NCI-H1694 treated with DMSO at 0.1 percent for 48 hours (cell line): ENCODE measurements at places on chromosomes 5 and 9.

GRCh38 chr9:13586587-13587374 lies 307.3 kb upstream of the MPDZ start:
- DNase-seq, result no peak

DNA sequence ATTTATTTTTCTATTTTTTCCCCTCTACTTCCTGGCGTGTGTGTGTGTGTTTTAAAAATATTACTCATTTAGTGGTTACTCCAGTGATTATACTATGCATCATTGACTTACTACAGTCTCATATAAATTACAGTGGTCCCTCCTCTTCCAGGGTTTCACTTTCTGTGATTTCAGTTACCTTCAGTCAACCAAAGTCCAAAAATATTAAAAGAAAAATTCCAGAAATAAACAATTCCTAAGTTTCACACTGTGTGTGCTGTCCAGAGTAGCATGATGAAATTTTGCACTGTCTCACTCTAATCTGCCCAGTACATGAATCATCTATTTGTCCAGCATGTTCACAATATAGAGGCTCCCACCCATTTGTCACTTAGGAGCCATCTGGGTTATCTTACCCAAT lies 47.4 kb upstream of the CCDC112 start:
- no peak for DNase-seq

DNA sequence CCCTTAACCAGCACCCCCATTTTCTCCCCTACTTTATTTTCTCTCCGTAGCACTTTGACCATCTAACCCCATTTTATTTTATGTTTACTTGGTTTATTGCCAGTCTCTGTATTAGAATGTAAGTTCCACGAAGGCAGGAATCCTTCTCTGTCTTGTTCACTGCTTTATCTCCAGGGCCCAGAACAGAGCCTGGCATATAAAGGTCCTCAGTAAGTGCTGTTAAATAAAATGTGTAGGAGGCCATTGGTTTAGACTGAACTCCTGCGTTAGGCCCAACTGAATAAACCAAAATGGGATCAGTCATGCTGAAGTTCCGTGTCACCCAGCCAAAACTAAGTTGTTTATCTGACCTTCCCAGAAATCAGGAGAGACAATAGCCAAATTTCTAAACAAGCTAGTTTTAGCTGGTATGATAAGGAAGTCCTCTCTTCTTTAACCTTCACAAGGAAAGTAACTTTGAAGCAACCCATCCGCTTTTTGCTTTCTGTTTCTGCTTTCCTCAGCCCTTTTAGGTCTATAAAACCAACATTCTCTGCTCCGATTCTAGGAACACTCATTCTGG lies 29.0 kb upstream of the CCNJL start:
- no peak for DNase-seq

DNA sequence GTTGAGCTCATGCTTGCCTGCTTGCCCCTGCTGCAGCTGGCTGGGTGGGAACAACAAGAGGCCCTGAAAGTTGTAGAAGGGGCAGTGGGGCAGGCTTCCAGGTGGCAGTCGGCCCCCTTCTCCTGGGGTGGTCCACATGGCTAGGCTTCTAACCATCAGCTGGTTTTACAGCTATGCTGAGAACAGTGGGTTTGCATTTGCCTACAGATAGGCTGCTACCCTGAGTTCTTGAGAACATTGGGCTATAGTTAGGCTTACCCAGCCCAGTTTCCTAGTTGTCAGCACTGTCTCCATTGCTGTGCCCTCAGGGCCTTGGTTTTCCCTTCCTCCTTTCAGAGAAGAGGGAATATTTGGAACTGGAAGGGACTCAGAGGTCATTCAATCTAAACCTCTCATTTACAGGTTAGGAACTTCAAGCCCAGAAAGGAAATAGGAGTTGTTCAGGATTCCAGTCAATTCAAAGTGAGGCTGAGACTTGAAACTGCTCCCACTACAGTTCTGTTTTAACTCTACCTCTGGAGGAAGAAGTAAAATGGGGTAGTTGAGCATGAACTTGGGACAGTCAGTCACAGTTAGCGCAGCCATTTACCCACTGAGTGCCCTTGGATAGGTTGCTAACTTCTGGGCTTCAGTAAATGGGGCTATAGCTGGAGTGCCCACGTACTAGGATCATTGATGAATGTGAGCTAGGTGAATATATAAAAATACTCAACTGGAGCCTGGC lies 11.5 kb downstream of the LARP1 start:
- DNase-seq, result no peak

DNA sequence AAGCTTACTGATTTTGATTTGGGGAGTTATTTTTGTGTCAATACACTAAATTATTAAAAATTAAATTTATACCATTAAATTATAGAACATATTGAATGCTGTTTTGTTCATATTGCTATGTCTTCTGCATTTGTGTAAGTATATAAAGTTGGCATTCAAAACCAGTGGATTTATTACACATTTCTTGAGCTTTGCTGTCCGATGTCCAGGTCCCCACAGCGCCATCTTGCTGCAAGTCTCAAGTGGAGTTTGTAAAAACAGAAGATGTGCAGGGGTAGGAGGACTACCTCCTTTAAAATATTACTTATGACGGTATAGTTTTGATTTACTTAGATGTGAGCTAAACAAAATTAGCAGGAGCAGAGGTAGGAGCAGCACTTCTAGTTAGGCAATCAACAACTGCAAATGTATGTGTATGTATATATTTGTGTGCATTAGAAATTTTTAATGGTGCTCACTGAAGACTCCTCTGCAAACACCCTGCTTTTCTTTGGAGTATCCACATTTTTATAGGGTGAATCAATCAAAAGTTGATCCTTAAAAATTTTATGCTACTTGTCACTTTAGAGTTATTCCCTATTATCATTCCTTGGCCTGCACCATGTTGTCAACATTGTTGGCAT lies 37.4 kb downstream of the CPEB4 start:
- DNase-seq, result no peak

- no peak for DNase-seq
Observed at GRCh38 chr5:180343110-180343830, 9.9 kb downstream of the GFPT2 start.

DNA sequence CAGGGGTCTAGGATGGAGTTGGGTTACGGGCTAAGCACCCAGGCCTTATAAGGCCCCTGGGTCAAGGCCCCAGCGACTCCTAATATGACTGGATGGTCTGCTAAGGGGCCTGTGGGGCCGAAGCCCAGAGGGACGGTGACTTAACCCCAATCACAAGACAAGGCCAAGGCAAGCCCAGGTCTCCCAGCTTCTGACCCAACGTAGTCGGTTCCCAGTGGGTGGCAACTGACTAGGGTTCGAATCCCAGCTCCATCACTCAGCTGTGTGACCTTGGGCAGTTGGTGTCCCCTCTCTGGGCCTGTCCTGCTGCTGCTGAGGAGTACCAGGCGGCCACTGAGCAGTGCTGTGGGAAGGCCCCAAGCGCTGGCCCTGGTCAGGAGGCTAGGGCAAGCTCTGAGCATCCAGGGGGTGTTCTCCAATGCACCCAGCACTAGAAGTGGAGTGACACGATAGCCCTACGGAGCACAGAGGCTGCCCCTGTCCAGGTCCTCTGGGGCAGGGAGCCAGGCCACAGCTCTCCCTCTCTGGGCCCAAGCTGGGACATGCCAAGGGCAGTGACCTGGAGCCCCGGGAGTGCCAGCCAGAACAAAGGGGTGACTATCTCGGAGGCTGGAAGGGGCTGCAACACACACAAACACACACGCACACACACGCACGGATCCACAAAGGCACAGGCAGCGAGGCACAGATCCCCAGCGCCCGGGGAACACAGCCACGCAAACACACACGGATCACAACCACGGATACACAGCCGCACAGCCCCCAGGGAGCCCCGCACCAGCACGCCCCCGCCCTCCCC lies 512 bp downstream of the AK1 start:
- DNase-seq, result no peak

- DNase-seq, result no peak
Observed at GRCh38 chr5:159909126-159909525, 7.2 kb upstream of the ADRA1B start.

GRCh38 chr9:133459476-133460404 lies at the start of gene CACFD1:
Gene CACFD1 (plus strand): TSS chr9:133459978. CDS start chr9:133460067, 89 bp downstream.
- peak; percentile 87 for DNase-seq

GRCh38 chr5:173963182-173963838 lies 25.7 kb upstream of the C5orf47 start:
- no peak for DNase-seq

DNA sequence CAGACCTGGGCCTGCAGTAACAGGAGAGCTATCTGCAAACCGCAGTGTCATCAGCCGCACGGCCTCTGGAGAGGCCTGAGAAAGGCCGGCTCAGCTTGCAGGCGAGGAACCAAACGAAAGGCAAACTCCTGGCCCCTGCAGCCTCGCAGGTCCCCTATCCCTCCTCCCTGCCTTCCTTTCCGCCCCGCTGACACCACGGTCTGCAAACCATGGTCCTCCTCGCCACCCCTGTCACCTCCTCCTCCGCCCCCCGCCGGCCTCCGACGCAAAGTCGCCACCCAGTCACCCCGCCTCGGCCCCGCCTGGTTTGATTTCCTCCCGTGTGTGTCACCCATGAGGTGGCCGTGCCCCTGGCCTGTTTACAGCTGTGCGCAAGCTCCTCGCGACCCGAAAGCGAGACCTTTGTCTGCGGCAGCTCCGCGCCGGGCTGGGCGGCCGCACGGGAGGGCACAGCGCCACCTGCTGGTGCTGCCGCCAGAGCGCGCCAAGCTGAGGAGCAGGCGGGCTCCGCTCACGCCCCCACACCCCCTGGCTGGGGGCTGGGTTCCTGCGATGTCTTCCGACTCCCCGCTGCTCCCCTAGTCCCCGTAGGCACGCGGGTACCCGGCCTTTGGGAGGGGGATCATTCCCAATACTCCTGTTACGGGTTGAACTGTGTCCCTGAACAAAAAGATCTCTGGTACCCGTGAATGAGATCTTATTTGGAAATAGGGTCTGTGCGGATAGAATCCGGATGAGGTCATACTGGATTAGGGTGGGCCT lies 19.4 kb downstream of the GBGT1 start:
- peak; percentile 29 for DNase-seq

GRCh38 chr9:98575379-98576346 lies 133.1 kb downstream of the GABBR2 start:
- no peak for DNase-seq

- peak; percentile 67 for DNase-seq
Observed at GRCh38 chr9:109399258-109399767, 78.5 kb upstream of the EPB41L4B start.

DNA sequence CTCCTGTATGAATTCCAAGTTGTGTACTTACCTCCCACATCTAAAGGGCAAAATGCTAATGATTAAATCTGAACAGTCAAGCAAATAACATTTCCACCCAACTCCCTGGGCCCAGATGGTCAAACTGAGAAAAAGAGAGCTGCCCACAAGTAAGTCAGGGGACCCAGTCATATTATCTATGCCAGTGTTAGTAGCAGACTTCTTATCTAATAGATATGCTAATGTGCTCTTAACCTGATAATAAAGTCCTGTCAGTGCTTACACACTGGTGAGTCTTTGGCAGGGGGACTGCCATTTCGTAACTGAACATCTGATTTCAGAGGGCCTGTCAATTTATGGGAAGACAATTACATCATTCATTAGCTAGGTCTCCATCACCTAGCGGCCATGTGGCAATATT lies 292.3 kb upstream of the WWC1 start:
- no peak for DNase-seq

GRCh38 chr9:20043035-20043434 lies 254.2 kb upstream of the SLC24A2 start:
- no peak for DNase-seq

DNA sequence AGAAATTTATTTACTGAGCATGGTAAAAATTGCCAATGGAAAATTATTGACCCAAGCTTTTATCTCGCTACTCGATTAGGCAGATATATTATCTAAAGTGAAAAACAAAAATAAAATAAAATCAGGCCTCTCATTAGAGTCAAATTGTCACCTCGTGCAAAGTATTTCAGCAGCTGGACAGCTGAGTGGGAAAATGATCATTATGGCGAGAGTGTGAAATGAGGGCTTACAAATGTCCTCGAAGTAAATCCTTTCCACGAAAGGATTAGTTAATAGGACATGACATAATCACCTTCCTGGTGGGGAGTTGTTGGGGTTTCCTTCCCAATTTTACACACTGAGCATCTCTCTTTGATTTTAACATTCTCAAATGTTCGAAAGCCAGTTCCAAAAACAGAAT lies 5.4 kb upstream of the DPYSL3 start:
- DNase-seq, result no peak

DNA sequence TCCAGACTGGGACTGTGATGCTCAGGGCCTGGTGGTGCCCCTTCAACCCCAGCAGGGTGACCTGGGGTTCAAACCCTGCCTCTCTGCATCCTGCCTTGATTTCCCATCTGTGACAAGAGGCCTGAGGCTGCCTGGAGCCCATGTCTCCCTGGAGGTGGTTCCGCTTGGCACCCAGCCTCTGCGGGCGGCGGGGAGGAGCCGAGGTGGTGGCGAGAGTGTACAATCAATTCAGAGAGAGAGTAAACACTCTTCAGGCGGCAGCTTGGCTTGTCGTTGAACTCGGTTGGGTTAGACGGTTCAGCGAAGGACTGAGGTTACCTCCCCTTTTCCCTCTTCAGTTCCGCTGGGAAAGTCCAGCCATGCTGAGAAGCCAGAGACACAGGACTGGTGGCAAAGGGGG lies 39.3 kb downstream of the NTNG2 start:
- DNase-seq, result no peak

DNA sequence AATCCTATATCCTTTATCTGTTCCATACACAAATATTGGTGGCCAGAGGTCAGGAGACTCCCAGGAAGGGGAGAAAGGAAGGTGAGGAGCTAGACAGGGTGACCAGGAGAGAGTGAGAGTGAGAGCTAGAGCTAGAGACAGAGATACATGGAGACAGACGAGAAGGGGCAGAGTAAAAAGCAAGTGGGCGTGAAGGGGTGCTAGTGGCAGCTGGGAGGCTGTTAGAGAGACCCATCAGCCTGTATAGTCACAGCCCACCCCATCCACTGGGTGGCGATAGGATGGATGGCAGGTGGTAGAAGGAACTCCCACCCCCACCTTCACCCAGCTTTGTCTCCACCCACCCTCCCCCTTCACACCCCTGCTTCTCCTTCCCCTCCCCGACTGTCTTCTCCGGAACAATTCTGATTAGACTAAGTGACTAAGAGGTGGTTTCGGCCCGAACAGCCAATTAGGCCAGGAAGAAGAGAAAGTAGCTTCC lies 32.8 kb downstream of the PCDH1 start:
- DNase-seq, result peak; percentile 71

DNA sequence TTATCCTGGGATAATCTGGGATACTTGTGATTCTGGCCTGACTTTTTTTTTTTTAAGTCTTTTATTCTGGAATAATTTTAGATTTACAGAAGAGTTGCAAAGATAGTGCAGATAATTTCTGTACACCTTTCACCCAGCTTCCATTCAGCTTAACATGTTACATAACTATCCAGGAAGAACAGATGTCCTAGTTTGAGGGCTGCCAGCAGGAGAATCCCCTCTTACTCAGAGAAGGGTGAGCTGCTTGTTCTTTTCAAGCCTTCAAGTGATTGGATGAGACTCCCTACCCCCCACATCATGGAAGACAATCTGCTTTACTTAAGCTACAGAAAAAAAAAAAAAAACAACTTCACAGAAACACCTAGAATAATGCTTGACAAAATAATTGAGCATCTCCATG lies 254.2 kb downstream of the TRIM32 start:
- DNase-seq, result no peak

- DNase-seq, result no peak
Observed at GRCh38 chr9:117073071-117073470, 341.8 kb downstream of the ASTN2 start.
